ENCODE measurements at places on chromosomes 12 and 14.

GRCh38 chr12:3698218-3698974 lies 54.5 kb downstream of the CRACR2A start:
- DNase-seq: no peak

DNA sequence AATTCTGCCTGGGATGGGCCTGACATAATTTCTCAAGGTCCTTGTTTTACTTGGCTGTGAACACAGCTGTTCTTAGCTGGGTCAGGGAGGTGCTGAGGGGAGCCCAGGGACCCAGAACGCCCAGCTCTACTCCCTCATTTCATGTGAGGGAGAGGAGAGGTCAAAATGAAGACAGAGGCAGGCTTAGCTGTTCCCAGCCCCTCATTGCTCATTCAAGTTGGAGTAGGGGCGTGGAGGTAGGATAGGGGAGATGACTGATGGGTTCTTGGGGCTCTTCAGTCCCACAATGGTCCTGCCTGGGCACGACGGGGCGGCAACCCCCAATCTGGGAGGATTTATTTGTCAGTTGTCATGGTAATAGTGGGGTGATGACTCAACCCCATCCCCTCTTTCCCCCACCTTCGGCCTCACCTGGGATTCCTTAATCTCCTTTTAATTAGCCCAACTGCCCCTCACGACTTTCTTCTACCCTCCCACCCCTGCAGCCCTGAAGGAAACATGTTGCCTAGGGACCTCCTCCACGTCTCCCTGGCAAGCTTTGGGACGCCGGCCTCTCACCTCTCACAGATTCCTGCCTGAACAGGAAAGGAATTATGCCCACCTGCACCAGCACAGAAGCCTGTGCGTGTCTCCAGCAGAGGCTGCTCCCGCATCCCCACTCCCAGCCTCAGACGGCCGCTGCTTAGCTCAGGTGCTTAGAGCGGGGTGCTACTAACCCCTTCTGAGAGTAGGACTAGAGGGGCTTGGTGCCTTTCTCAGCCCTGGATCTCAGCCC lies 10.2 kb downstream of the SPRYD3 start:
- no peak for DNase-seq

GRCh38 chr12:125125271-125125670 lies 60.0 kb downstream of the AACS start:
- DNase-seq: no peak

DNA sequence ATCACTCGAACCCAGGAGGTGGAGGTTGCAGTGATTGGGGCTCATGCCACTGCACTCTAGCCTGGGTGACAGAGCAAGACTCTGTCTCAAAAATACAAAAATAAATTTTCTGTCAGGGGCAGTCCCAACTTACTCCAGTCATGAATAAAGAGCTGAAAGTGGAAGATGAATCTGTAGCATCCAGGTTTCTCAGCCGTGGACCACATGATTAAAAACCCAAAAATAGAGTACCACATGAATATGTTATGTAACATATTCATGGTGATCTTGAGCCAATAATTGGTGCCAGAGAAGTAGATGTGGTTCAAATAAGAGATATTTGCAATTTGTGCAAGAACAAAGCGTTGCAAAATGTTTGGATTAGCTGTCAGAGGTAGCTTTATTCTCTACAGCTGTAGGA lies 23.1 kb downstream of the SPIC start:
- DNase-seq: no peak

- DNase-seq: no peak
Observed at GRCh38 chr12:121223292-121224285, 13.7 kb downstream of the P2RX4 start.

GRCh38 chr12:3040663-3041544 lies 36.3 kb upstream of the TSPAN9 start:
- no peak for DNase-seq

DNA sequence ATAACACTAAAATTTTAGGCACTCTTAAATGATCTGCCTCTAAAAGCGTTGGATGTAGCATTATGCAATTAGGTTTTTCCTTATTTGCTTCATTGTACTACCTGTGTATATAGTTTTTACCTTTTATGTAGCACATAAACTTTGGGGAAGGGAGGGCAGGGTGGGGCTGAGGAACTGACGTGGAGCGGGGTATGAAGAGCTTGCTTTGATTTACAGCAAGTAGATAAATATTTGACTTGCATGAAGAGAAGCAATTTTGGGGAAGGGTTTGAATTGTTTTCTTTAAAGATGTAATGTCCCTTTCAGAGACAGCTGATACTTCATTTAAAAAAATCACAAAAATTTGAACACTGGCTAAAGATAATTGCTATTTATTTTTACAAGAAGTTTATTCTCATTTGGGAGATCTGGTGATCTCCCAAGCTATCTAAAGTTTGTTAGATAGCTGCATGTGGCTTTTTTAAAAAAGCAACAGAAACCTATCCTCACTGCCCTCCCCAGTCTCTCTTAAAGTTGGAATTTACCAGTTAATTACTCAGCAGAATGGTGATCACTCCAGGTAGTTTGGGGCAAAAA lies 4.1 kb downstream of the CDKN1B start:
- no peak for DNase-seq

- DNase-seq: no peak
Observed at GRCh38 chr12:132343294-132344004, 14.1 kb upstream of the GALNT9 start.

GRCh38 chr12:101892794-101893193 lies 15.4 kb downstream of the DRAM1 start:
- DNase-seq: no peak

DNA sequence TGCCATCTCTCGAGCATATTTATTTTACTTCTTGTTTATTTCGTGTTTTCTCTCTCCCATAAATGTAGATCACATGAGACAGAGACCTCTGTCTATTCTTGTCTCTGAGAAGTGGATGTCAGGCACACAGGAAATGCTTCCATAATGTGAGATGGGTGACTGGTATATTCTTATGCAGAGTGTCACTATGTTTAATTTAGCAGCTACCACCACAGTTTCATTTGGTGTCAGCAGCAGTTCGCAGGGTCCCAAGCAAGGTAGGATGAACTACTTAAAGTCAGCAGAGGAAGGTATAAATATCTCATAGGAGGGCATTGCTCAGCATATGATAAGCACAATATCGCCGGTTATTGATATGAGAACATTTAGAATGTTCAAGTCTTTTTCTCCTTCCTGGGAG lies 180.9 kb upstream of the CNTN1 start:
- DNase-seq: no peak

- no peak for DNase-seq
Observed at GRCh38 chr14:20684662-20685456, 499 bp downstream of the RNASE4 start.

- no peak for DNase-seq
Observed at GRCh38 chr12:75631831-75632230, 120.4 kb upstream of the KRR1 start.

DNA sequence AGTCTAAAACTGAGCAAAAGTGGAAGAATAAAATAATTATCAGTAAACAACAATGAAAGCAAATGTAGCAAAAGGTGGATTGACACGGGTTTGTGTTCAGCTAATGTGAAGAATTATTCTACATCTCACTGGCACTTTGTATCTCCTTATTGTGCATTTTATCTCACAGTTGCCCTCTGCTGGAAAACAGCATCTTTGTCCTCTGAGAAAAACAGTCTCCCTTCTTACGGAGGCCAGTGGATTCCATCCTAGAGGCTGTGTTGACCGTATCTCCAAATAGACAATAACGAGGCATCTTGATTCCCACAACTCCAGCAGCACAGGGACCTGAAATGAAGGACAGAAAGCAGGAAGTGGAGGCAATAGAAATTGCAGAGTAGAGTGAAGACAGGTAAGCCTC lies 51.3 kb upstream of the PLBD1 start:
- no peak for DNase-seq

- peak; percentile 75 for DNase-seq
Observed at GRCh38 chr14:102774391-102775153, 2.7 kb upstream of the TRAF3 start.

- DNase-seq: no peak
Observed at GRCh38 chr14:95830386-95830785, 46.2 kb upstream of the TUNAR start.

DNA sequence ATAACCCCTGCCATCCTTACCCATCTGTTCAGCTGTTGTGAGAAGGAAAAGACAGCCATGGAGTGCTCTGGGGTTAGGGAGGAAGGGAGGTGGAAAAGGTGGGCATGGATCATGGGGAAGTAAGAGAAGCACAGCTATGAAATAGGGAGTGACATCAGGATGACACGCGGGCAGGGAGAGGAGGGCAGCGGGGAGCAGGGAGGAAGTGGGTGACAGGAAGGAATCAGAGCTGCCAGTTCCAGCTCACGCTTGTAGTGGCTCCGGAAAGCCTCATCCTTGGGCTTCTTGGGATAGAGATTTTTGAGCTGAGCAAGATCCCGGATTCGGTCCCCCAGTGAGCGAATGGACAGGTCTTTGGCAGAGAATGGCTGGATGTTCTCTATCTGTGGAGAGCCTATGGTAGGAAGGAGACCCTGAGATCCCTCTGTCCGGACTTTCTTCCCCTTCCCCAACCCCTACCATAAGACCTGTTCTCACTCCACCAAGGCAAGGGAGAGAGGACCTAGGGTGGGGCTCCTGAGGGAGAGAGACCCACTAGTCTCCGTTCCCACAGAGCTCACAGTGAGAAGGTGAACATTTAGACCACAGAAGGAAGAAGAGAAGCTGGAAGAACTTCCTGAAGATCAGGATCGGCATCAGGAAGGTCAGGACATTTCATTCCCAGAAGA lies 10.3 kb downstream of the NAB2 start:
- no peak for DNase-seq

DNA sequence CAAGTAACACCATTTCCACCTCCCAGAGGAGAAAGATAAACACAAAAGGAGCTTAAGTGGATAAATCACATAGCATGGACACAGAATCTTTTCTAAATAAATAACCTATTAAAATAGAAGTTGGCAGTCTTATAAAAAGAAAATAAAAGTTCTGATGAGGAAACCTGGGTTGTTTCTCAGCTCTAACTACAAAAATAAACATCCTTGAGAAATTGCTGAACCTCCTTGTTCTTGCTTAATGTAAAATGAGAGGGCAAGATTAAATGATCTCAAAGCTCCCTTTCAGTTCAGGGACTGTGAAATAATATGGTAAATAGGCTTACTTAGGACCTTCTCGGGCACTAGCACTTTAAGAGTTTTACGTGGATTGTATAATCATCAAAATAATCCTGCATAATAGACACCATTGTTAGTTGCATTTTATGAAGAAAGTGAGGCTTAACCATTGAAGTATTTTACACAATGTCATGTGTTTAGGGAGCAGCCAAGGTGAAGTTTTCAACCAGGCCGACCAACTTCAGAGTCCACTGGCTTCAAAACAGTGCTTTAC lies 214.0 kb upstream of the NOVA1 start:
- no peak for DNase-seq

- no peak for DNase-seq
Observed at GRCh38 chr12:51528852-51529650, 62.0 kb upstream of the SCN8A start.

GRCh38 chr12:64946132-64946829 lies 121.8 kb downstream of the TBC1D30 start:
- DNase-seq: no peak

DNA sequence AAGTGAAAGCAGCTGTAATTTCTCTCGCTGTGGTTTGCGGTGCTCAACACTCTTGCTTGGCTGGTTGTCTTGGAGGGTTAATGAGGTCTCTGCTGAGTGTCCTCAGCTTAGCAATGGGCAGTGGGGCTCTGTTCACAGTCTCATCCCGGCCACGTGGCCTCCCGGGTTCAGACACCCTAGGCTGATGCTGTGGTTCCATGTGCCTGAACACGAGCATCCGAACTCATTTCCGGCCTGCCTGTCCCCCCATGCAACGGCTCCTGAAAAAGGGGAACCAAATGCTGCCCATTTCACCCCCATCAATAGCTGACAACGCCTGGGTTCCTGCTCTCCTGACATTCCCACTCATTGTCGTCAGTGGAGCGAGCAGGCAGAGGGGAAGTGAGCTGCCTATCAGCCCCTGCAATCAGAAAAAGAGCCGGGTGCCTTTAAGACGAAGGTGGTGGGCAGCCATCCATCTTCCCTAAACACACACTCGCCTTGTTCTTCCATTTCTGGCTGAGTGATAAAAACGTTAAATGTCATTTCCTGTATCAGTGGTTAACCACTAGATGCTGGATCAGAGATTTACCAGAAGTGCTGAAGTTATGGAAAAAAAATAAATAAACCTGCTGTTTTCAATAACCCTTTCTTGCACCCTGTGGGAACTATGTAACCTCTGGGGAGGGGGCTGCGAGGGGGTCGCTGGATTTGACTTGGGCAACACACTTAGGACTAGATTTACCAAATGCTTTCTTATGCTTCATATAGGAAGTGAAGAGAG lies 60.3 kb upstream of the BCL2L14 start:
- DNase-seq: no peak

DNA sequence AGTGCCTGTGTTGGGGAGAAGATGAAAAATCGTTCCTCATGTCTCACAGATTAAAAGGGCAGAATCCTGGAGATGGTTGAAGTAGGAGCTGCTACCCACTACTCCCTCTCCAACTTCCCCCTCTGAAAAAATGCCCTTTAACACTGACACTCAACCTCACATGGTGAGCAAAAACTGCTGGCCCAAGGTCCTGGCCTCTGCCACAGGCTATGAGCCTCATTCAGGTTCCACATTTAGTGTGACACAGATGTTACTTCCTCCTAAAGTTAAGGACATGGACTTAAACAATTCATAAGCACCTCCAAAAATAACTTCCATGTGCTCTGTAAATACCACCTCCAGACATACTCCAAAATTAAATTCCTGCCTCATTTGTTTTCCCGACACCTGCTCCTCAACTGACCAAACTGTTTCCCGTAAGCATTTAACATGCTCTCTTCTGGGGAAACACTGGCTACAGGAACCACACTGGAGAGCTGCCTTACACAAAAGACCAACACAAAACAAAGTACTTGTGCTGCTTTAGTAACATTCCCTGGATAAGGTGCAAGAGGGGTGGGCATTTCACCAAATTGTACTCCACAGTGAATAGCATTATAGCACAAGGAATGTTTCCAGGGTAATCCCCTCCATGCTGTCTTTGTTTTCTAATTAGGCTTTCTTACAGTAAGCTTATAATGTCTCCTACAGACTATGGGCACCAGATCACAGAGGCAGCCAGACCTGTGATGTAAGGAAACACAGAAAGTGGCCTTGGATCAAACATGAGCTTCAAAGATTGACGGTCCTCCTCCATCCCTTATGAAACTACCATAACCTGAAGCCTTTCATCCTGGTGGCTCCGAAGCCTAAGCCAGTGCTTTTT lies 57.0 kb downstream of the PHLDA1 start:
- no peak for DNase-seq

DNA sequence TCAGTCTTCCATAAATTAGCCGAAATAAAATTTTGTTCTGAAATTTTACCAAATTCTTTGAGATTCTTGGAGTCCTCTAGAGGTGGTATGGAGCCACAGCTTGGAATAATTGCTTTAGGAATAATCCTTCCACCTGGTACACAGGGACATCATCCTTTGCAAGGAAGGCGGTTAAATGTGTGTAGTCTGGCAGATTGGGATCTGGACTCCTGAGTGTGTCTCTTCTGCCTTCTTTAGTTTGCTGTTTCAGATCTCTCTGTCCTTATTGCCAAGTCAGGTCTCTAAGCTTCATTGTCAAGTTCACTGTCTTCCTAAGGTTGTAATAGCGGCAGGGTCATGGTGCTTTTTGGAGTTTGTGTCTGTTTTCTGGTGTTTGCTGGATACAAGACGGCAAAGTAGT lies 393.9 kb upstream of the RGS6 start:
- no peak for DNase-seq

GRCh38 chr12:48013287-48013686 lies 9.0 kb upstream of the COL2A1 start:
- DNase-seq: no peak

- peak; percentile 40 for DNase-seq
Observed at GRCh38 chr14:102591372-102591943, 991 bp upstream of the RCOR1 start.

GRCh38 chr14:81402123-81402495 lies 2.0 kb upstream of the STON2 start:
- no peak for DNase-seq
